ENCODE measurements at places on chromosomes 5 and 9.

GRCh38 chr5:14143841-14144585 lies 871 bp downstream of the TRIO start:
- no peak for DNase-seq

- no peak for DNase-seq
Observed at GRCh38 chr5:34898258-34898895, 16.9 kb downstream of the RAD1 start.

DNA sequence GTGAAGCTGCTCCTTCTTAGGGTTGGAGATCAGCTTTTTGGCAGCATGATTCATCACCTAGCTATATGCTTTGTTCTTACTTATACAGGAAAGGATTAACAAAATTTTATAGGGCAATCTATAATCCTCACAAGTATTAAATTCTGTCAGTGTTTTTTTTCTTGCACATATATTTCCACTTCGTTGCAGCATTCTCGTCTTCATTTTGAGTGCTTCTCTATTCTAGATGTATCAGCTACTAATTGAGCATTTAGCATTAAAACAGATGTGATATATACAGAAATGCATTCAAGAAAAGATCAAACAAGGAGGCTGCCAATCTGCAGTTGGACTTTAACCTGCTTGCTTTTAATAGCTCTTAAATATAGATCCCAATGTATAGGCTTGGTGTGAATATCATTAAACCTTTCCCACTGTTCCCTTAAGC lies 3.6 kb upstream of the CTXN3 start:
- DNase-seq, result no peak

GRCh38 chr9:4235871-4236804 lies 63.7 kb downstream of the GLIS3 start:
- no peak for DNase-seq

DNA sequence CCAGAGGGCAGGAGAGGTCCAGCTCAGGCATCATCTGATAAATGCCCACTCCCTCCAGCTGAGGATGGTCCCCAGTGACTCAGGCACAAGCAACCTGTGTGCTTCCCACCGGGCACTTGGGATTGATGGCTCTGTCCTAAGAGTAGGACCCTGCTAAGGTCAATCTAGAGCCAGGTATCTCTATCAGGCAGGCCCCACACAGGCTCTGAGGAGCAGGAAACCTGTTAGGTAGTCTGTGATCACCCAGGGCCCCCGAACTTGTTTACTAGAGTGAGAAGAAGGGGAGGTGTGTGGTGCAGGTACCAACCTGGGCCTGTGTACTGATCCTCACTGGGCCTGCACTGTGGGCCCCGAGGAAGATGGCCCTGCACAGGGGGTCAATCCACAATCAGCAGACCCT lies 119.6 kb upstream of the FSTL4 start:
- no peak for DNase-seq

DNA sequence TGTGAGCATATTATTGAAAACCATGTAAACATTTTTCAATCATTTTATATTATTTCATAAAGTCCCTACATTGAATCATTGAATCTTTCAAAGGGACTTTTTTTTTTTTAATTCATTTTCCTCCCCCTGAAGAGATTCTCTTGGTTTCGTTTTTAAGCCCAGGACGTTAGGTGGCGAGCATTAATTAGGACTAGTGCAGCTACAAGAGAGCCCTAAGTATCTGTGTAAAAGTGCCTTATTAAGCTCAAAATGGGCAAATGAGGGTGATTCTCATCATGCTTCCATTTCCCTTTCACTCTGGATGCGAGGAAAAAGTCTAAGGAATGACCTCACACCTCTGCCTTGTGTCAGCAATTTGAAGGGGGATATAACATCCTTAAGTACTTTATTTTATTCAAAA lies 517.9 kb upstream of the ITGA1 start:
- no peak for DNase-seq

DNA sequence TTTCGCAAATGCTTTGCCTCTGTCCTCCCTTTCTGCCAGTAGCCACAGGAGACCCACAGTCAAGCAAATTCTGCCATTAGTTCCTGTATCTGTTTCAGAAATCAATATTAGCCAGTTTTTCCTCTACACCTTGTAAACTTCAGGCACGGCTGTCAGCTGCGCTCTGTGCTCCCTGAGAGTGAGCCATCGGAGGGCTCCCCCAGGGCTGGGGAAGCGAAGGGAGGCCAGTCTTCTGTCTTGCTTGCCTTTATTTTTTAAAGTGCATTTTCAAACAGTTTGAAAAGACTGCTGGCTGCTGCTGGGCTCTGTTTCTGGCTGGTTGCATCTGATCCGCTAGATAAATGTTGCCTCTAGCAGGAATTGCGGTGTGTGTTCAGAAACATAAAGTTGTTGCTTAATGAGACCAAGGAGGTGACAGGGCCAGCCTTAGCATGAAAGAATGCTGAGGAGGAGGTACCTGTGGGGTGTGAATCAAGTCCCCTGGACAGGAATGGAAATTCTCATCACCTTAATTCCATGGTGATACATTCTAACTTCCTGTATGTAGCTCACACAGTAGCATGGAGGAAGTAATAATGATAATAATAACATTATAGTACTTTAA lies 421.7 kb upstream of the KIF2A start:
- no peak for DNase-seq

DNA sequence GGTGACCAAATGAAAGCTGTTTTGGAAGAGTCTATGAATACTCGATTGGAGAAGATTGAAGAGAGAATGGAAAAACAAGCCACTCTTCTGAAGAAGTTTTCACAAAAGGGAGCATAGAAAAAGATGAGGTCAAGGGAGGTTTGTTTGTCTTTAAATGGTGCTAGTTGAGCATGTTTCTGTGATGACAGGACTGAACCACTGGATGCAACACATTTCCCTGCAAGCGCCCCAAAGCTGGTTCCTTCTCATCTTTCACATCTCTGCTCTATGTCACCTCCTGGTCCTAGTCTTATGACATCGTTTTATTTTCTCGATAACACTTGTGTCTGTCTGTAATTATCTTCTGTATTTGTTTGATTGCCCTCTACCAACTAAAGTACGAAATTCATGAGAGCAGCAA lies 3.8 kb upstream of the CCDC192 start:
- no peak for DNase-seq

GRCh38 chr9:109771796-109772531 lies 8.0 kb upstream of the PALM2AKAP2 start:
- DNase-seq, result no peak

GRCh38 chr5:52999344-52999949 lies 10.3 kb downstream of the ITGA2 start:
- DNase-seq, result no peak

DNA sequence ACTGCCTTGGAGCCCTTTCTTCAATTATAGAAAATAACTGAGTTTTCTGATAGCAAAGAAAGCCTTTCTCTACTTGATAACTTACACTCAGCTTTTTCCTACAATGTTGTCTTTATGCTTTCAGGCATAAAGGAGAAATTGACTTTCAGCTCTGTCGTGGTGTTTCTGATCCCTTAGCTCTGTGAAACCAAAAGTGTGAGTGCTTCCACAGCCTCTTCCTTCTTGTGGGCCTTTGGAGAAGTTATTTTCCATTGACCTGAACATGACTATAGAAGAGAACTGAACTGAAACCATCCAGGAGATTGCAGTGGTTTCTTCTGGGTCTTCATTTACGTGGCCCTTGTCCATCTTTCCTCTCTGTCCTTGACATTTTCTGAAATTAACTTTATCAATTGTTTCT lies 59.5 kb upstream of the EQTN start:
- DNase-seq, result no peak

DNA sequence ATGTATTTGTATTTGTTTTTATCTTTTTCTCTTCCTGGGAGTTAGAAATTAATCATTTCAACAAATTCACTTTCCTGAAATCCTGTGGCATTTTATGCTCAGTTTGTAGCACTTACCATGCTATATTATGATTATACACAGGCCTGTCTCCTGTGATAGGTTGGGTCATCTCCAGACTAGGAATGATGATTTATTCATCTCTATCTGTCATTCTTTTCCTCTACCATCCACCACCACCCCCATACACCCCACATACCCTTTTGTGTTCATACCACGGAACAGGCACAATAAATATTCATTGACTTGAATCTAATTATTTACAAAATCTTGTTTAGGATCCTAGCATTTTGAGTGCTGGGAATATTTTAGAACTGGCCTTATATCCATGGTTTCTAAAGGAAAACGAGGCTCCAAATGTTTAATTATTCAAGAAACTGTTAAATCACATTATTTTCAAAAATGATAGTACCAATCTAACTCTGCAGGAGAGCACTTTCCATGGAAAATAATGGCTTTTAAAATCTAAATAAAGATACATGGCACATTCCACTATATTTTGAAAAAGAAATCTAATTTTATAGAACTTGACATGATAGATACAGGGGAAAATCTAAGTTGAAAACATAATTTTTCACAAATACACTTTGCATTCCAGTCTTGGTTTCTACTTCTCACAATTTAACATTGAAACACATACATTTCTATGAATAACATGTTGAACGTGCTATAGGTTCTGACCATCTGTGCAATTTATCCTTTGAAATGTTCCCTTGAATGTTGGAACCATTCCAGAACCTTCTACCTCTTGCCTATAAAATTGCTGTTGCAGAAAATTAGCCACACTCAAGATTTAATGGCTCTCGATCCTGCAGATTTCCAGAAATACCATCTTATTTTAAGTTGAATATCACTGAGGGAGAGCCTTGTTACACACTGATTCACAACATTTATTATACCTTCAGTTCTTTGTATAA lies 89.3 kb downstream of the STARD4 start:
- no peak for DNase-seq

DNA sequence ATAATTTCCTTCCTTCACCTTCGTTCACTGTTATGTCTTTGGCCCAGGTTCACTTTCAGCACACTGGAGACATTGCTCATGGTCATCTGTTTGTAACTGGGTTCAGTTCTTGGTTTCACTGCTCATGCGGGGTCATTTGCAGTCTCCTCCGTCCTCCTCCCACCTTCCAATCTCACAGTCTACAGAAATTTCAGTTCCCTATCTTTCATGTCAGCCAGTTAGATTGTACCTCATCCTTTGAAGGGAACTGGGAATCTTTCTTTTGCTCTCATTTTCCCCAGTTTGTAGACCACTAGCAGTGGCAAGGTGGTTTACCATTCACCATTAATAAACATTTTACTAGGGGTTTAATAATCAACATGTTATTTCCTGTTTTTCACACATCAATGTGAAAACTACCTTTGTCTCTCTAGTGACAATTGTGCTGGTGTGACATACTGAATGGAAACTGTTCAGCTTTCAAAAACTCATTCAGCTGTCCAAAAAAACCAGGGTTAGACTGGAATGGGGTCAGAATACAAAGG lies 100.9 kb upstream of the IL6ST start:
- no peak for DNase-seq

DNA sequence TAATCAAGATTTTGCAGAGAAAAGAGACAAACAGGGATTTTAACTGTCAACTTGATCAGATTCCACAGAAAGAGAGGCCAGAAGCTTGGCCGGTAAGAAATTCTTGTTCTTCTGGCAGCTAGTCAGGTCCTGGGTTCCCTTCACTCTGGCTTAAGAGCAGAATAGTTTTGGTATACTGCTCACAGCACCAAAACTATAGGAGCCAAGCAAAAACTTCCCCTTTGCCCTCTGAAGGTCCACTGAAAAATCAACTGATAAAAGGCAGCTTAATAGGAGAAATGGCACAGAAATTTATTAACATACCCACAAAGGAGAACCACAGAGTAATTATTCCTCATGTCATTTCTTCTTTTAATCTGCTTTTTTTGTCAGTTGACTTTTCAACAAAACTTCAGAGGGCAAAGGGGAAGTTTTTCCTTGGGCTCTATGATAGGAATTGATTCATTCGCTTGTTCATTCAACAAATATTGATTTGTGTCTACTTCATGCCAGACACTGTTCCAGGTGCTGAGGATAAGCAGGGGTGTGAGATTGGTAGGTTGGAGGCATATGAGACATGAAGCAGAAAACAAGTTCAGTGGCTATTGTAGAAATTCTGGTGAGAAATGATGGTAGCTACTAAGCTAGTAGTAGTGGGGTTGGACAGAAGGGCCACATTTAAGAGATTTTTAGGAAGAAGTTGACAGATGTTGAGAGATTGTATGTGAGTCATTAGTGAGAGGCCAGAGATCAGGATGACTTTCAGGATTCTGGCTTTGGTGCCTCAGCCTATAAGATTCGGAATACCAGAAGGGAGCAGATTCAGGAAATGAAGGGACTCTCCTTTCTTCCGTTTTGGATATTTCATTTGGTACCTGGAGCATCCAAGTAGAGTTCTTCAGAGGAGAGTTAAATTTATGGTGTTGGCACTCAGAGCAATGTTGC lies 20.6 kb upstream of the NNT start:
- no peak for DNase-seq

GRCh38 chr5:169013208-169013728 lies 287.7 kb downstream of the SLIT3 start:
- no peak for DNase-seq

DNA sequence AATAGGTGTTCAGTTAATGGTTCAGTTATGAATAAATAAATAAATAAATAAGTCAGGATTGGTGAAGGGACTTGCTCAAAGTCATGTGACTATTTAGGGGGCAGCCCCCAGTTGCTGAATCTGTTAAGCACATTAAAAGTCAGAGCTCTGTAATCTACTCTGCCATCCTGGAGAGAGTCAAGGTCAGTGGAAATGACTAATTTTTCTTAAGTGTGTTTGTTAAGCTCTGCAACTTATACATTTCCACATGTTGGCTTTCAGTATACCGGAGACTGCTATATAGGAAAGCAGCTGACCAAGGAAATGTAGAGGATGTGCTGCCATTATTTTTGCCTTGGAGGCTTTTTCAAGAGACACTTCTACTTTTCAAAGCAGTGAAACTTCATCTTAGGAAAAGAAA lies 57.9 kb downstream of the KIAA1958 start:
- no peak for DNase-seq

DNA sequence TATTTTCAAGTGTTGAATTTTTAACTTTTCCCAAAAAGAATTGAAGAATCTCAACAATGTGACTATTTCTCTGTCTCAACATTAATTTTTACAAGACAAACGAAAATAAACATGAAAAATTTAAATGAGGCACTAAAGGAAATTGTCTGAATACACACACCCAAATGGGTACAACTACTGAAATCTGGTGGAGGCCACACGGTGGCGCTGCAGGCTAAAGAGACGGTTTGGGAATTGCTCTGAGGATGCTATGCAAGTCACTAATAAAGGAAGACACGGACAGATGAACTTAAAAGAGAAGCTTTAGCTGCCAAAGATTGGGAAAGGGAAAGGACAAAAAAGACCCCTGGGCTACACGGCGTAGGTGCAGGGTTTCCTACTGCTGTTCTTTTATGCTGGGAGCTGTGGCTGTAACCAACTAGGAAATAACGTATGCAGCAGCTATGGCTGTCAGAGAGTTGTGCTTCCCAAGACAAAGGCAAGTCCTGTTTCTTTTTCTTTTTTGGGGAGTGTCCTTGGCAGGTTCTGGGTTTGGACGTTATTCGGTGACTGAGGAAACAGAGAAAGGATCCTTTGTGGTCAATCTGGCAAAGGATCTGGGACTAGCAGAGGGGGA lies at the start of gene PCDHB10:
PCDHB10 (plus strand) TSS at position 244 of the 616 bp plus-strand sequence; CDS start at position 444, 200 bp downstream.
- DNase-seq, result no peak

GRCh38 chr5:139417214-139417613 lies 13.3 kb upstream of the SPATA24 start:
- DNase-seq, result no peak

- DNase-seq, result no peak
Observed at GRCh38 chr9:107488375-107489143, 1.0 kb downstream of the KLF4 start.

Data from activated CD4-positive, CD25-positive, alpha-beta regulatory T cell treated with anti-CD3 and anti-CD28 coated beads, Interleukin-2, amount 50 U/mL, for 16 hours (primary cell).